Activated CD4-positive, alpha-beta T cell treated with anti-CD3 and anti-CD28 coated beads, Interleukin-10, Interleukin-2, amounts not matched to agents 100 ng/mL and 50 ng/mL, durations not matched to agents 16 hours and 8 hours (primary cell): ENCODE measurements at places on chromosomes 5 and 9.

GRCh38 chr9:70883056-70883455 is 238.4 kb downstream of the TRPM3 start:
- DNase-seq: no peak

- peak; percentile 67 for DNase-seq
Observed at GRCh38 chr5:134525683-134526482, 413 bp downstream of the JADE2 start.

GRCh38 chr5:100550531-100551051 is 15.4 kb downstream of the FAM174A start:
- DNase-seq: no peak

- no peak for DNase-seq
Observed at GRCh38 chr9:89022902-89023301, 31.6 kb downstream of the S1PR3 start.

- DNase-seq: peak; percentile 23
Observed at GRCh38 chr5:86971034-86971571, 296.6 kb upstream of the RASA1 start.

GRCh38 chr5:86631165-86631564 is 13.4 kb downstream of the COX7C start:
- DNase-seq: no peak

- no peak for DNase-seq
Observed at GRCh38 chr5:51214746-51215145, 168.5 kb upstream of the ISL1 start.

DNA sequence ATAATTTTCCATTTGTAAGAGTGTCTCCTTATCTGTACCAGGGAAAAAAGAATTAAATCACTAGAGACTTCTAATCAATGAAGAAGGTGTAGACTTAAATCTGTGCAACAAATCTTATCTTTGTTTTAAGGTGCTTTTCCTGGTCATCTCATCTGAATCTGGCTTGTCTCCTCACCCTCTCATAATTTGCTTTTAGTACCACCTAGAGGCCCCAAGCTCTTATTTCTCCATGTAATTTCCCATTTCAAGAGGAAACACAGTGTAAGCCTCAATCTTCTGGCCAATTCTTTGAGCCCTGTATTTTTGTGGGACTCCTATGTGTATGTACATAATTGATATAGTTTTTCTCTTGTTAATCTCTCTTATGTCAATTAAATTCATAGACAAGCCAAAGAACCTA is 1975.3 kb upstream of the CDH6 start:
- no peak for DNase-seq

GRCh38 chr5:74112372-74113195 is 486.6 kb downstream of the ARHGEF28 start:
- no peak for DNase-seq

- DNase-seq: no peak
Observed at GRCh38 chr5:131022811-131023497, 142.1 kb downstream of the HINT1 start.

- no peak for DNase-seq
Observed at GRCh38 chr5:34891981-34892380, 23.3 kb downstream of the RAD1 start.

GRCh38 chr5:103327451-103327850 is 68.9 kb downstream of the MACIR start:
- no peak for DNase-seq
